GOT3 (cell line): ENCODE measurements at places on chromosomes 2 and 18.

GRCh38 chr18:7626922-7627440 is 59.9 kb downstream of the PTPRM start:
- no peak for DNase-seq

GRCh38 chr2:176493226-176493825 is 224.1 kb downstream of the MTX2 start:
- DNase-seq: no peak

DNA sequence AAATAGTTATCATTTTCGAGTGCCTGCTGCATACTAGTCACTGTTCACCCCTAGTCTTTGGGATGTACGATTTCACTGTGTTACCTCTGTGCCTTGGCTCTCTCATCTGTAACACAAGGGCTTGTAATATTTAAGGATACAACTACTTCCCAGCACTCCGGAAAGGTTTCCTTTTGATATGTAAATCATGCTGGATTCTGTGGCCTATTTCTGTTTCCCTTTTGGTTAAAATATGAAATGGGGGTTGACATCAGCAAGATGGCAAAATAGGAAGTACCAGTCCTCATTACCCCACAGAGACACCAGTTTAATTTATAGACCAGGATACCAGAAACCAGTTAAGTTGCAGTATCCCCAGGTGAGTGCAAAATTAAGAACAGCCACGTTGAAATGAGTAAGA is 23.5 kb downstream of the PSMG2 start:
- DNase-seq: no peak

GRCh38 chr2:181420259-181421130 is 36.7 kb upstream of the ITGA4 start:
- no peak for DNase-seq

GRCh38 chr2:143356736-143357446 is 227.7 kb downstream of the ARHGAP15 start:
- no peak for DNase-seq

DNA sequence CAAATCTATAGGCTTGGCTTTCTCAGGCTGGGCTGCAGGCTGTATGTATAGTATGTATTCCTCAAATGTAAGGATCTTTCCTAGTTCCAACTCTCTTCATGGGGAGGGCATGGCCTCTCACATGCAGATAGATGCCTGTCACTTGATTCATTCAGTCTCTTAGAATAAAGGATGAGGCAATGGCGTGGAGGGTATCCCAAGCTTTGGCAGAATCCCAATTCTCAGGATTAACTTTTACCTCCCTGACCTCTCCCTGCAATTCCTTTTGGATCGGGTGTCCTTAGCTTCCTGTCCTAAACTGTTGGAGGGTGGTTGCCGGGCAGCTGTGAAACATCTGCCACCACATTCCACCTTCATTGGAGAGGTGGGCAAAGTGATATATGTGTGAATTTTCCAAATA is 80.3 kb downstream of the INSIG2 start:
- DNase-seq: no peak

DNA sequence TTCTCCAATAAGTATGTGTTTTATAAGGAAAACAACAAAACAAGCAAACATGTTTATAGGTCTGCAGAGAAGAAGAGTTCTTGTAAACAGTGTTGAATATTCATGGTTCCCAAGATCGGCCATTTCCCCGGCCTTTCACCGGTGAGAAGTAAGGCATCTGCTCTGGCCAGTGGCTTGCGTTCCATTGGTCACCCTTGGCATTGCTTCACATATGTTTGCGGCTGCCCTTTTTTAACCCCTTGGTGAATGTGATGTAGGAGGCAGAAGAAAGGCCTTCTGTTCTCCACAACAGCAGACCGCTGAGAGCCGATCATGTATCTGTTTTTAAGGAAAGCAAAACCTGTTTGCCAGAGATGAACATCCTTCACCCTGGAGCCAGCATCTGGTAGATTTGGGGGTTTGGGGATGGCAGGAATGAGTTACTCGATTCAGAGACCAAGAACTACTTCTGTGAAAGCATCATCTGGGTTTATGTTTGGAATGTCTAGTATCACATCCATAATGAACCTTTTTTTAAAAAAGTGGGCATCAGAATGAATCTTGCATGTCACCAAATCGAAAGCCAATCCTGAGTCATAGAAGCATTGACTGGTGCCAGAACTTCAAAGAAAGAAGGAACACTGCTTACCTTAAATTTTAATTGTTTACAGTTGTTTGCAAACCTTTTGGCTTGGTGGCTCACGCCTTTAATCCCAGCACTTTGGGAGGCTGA is 112.3 kb downstream of the AGAP1 start:
- DNase-seq: no peak

DNA sequence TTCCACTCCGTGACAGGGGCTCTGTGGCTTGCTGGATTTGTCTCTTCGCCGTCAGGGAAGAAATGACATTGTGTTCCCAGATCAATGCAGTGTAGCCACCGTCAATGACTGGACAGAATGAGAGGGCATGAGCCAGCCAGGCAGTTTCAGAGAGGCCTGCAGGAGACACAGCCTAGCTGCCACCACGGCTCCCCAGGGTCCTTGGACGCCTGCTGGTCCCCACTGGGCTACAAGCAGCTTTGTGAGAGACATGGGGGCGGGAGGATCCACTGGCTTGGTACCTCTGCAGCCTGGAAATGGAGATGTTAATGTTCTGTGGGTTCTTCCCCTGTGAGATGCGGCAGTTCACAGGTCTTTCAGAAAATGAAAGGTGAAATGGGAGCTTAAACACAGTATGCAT is 12.1 kb upstream of the AMER3 start:
- no peak for DNase-seq

DNA sequence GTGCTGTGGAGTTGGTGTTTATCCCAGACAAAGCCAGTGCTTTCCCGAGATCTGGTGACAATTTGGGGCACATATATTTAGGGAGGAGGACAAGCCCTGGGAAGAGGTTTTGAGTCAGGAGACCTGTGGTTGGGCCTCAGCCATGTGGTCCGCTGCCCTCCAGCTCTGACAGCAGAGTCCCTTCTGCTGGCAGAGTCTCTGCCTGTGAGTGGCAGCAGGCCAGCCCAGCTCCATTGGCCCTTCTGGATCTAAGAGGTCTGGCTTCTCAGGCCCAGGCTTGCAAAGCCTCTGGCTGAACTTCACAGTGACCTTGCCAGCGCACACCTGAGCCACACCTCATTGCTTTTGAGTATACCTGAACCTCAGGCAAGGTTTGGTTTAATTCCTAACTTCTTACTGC is 115.3 kb downstream of the BCL2L11 start:
- no peak for DNase-seq

DNA sequence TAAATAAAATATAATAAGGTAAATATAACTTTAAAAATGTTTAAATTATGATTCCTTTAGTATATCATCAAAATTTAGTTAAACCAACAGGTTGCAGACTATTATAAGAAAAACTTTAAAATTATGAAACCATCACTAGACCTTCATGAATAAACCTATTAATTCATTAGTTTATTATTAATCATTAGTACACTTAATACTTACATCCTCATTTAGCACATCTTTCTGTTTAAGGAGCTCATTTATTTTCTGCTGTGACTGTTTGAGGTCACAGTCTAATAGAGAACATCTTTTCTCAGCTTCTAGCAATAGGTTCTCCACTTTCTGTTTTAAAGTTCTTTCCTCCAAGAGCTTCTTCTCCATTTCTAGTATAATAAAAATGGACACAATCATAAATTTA is 52.8 kb downstream of the SLC66A3 start:
- DNase-seq: no peak

DNA sequence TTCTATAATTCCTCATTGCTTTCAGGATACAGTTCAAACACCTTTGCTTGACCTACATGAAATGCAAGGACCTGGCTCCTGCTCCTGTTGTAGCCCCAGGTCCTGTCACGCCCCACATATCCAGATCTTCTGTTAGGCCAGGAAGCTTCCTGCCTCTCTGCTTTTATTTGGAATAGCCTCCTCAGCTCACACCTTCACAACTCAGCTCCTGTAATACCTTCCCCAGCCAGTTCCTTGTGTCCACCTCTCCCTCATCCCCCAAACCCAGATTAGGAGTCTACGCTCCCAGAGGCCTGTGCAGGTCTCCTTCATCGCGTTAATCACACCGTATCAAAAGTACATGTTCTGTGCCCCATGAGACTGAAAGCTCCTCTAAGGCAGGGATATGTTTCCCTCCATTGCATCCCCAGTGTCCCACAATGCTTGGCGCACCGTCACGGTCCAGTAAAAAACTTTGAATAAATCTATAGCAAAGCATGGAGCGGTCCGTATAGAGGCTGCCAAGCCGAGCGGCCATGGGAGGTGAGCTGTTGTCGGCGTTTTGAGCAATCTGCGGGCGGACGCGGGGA is 371 bp downstream of the MDH1B start:
- DNase-seq: no peak

DNA sequence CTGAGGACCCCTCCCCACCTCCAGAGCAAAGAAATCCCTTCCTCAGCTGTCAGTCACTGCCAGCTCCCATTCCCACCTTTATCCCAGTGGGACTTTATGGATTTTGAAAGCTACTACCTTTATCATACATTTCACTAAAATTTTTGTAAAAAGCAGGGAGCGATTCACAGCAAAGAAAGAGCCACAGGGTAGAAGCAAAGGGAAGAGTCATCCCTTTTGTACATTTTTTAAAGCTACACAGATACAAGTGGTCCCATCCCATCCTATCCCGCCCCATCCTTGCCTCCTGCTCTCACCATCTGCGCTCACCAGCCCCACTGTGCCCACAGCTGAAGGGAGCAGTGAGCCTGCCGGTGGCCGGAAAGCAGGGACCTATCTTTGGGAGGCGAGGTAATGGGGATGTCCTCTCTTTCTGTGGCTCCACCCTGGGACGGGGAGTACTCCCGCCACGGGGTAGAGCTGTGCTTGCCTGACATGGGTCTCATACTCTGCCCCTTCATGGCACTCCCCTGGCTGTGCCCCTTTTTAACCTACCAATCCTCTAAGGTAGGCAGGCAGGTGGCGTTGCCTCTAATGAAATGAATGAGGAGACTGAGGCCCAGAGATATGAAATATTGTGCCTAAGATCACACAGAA is 13.2 kb downstream of the SH2D6 start:
- DNase-seq: no peak

DNA sequence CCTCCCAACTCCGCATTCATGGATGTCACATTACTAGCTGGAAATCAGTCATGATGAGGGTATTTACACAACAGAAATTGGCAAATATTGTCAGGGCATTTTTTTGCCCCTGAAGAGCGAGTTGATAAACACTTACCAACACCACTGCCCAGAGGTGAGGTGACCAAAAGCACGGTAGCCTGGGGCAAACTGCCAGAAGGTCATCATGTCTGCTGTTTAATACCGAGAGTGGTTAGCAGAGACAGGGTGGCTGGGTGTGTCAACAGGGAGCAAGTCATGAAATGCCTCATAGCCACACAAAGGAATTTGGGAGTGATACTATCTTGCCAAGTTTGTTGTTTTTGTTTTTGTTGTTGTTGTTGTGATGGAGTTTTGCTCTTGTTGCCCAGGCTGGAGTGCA is 37.0 kb upstream of the EPC2 start:
- DNase-seq: no peak

DNA sequence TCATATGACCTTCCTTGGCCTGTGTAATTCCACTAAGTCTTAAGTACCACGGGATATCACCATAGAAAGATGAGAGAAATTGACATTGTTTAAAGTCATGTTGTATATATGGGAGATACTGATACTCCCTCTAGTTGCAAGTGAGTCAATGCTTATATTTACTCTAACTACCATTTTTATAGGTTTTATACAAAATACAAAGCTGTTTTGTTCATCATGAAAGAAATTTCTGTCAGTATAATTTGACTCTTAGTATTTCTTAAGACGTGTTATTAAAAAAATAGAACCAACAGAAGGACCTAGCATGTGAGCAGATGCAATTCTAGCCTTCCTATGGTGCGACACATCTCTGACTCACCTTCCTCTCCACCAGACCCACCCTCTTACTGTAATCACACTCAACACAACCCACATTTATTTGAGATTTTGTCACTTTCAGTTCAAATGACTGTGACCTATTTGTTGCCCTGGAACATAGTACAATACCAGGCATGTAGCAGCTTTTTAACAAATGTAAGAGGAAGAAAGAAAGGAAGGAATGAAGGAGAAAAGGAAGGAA is 453.1 kb downstream of the CMPK2 start:
- no peak for DNase-seq

DNA sequence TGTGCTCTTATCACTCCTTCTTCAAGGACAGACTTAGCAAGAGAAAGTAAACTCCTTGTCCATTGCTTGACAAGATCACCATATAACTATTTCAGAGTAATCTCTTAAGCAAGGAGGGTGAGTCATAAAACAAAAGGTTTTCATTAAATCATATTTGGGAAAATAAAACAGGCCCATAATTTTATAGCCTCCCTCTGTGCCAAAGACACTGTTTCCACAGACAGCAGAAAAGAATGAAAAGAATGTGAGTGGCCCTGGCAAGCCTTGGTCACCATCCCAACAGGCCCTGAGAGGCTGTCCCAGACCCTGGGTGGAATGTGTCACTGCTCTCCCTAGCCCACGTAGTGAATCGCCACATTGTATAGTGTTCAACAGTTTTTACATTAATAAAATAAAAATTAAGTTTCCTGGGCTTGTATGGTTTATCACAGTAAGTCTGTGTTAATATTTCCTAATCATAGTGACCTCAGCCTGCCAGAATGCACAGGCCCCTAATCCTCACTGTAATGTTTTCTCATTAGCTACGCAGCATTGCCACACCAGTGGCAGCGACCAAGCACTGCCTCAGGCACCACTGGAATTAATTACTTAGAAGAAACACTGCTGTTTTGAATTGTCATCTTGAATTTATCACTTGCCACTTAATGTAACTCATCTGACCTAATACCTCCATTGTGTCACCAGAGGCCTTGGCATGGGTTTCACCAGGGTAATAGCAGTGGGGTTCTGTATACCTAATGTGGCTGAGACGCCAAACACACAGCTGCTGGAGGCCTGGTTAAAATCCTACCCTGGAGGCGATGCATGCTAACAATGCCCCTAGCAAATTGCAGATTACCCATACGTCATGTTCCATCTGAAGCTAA is 401.9 kb downstream of the LNPK start:
- no peak for DNase-seq

GRCh38 chr18:76064998-76065397 is 430.0 kb downstream of the ZNF516 start:
- no peak for DNase-seq

DNA sequence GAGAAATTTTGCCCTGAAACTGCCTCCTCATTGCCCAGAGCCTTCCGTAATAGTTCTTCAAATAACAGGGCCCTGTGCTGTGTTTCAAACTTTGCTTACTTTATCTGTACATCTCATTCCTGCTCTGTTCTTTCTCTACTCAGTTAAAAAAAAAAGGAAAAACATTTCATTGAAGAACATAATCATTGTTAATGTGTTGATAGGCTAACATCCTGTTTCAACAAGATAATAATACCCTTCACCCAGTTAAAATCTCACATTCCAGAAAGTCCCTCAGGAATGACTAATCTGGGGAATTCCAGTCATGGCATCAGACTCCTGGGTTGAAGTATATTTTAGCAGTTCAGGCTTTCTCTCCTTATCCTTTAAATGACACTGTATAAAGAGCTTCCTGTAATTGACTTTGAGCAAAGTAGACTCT is 45.6 kb upstream of the ITGAV start:
- no peak for DNase-seq

DNA sequence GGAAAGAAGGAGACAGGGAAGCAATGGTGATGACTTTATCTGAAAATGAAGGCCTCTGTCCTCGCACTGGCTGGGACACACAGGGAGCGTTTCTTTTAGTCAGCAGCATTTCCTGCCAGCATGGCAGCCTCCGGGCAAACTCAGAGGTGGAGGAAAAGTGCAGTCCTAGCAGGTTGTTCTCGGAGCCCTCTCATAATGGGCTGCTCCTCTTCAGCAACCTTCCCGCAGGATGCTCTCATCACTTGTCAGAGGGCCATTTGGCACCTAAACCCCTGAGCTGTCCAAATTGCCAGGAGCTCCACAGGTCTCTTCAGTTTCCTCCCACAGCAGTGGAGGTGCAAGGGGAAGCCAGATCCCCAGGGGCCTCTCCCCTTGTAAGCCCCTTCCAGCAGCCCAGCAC is 6.2 kb downstream of the STK39 start:
- no peak for DNase-seq
